ENCODE measurements at places on chromosomes 5 and 9.

- no peak for DNase-seq
Observed at GRCh38 chr5:140637371-140638100, 1.7 kb upstream of the TMCO6 start.

- DNase-seq, result no peak
Observed at GRCh38 chr9:8616414-8616813, 816.8 kb upstream of the DMAC1 start.

- DNase-seq, result no peak
Observed at GRCh38 chr5:168286386-168286785, 5.1 kb upstream of the WWC1 start.

DNA sequence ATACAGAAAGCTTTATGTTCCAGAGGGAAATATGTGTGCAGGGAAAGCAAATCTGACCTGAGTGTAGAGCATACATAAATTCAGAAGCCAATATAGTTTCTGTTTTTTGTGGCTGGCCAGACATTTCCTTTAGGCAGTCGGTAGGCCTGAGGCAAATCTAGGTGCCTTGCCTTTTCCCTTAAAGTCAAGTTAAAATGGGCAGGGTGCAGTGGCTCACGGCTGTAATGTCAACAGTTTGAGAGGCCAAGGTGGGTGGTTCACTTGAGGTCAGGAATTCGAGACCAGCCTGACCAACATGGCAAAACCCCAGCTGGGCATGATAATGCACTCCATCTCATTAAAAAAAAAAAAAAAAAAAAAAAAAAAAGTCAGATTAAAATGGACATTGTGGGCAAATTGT lies 31.2 kb downstream of the PHAX start:
- DNase-seq, result no peak

GRCh38 chr5:141761-142160 lies 49.5 kb upstream of the LRRC14B start:
- DNase-seq, result no peak

DNA sequence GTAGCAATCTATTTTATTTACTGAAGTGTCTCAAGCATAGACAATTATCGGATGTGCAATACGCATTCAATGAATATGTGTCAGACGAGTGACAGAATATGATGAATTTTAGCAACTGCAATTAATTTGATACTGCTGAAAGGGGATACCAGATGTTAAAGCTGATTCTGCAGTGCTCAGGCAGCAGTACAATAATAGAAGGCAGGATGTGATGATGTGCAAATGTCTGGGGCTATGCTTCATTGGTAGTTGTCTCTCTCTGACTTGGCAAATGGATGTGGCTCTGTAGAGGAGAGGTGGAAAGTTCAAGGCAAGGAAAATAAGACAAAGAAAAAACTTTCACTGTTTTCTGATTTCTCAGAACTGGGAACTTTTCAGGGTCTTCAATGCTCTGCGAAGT lies 721.2 kb downstream of the CDH18 start:
- no peak for DNase-seq

DNA sequence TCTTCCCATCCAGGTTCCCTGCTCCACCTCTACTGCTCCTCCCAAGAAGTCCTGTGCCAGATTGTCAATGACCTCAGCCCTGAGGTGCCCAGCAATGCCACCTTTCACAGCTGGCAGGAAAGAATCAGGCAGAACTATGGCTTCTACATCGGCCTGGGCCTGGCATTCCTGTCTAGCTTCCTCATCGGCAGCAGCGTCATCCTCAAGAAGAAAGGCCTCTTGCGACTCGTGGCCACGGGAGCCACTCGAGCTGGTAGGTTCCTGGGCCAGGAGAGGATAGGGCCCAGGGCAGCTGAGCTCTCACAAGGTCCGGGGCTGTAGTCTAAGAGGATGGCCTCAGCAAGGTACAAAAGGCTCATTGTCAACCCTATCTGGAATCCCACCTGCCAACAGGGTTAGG lies 3.1 kb downstream of the NIPAL4 start:
- DNase-seq, result no peak

DNA sequence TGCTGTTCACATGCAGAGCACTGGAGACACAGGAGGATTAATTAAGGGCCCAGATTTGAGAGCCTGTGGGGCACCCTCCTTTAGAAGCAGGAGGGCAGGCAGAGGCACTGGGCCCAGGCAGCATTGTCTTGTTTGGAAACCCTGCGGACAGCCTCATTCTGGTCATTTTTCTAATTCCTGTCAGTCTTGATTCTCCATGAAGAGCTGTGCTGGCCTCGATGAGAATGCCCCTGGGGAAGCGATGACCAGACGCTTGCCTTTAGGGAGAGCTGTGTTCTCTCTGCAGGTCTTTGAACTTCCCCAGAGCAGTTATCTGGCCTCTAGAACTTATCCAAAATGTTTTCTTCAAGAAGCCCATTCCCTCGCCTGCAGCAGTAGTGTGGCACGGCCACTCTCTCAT lies 117.8 kb upstream of the PTCH1 start:
- no peak for DNase-seq

DNA sequence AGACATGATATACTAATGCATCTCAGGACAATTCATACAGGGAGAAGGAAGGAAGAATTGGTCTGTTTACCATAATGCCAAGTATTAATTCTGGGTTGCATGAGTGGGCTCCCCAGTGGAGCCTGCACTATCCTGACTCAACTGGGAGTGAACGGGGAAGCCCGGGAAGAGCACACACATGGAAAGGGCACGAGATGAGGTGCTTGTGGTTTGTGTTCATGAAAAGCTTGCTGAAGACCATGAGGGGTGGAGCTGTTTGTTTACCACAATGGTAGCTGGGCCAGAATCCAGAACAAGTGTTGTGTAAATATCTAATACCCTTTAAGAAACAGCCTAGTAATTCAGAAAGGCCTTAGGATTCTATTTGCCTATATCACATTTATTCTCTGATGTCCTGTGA lies 44.6 kb downstream of the POC5 start:
- no peak for DNase-seq

DNA sequence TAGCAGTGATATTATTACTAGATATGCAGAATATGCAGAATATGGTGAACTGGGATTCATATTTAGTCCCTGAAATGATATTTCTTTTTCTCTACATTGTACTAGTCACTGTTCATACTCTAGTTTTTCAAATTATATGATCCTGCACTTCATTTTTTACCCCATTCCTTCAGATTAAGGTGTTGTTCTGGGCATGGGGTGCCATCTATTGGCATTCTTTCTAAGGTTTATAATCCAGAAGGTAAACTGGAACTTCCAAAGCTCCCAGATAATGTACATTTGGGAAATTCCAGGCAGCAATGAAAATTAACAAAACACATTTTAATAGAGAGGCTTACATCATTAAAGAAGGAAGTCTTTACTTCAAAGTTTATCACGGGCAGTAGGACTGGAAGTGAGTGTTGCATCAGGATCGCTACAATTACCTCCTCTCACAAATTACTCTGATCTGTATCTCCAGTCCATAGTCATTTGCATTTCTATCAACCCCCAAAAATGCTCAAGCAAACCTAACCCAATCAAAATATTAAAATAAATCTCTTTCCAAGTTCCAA lies 12.5 kb downstream of the RFX3 start:
- no peak for DNase-seq
